Midbrain (tissue), 1 donor: ENCODE measurements at places on chromosomes 7 and 10.

DNA sequence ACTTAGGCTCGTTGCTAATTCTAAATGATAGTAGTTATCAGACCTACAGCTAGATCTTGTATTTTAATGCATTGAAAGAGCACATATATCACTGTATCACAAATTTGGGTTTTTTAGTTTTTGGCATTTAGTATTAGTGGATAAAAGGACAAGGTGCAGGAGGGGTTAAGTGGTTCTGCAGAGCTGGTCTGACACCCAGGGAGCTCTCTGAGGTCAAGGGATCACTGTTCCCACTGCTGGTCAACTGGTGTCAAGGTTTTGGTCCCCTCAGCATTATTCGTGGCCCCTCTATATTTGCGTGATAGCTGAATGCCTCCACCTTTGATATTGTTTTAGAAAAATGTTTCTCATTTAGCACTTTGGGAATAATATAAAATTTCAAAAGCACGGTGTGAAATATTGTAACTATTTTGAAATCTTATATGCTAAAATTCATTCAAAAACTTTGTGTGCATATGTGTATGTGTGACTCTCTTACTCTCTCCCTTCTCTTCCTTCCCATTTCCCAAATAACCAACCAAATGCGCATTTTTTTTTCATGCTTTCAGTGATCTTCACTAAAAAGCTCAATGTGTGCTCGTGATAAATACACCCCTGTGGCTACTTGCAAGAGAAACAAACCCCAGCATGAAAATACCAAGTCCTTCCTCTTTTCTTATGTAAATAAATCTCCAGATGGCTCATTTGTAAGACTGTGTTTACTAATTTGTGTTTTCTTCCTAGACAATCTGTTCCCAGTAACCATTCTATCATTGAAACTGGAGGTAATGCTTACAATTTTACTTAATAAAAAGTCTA, 309.2 kb downstream of the FGFR2 start:
- no peak for DNase-seq

DNA sequence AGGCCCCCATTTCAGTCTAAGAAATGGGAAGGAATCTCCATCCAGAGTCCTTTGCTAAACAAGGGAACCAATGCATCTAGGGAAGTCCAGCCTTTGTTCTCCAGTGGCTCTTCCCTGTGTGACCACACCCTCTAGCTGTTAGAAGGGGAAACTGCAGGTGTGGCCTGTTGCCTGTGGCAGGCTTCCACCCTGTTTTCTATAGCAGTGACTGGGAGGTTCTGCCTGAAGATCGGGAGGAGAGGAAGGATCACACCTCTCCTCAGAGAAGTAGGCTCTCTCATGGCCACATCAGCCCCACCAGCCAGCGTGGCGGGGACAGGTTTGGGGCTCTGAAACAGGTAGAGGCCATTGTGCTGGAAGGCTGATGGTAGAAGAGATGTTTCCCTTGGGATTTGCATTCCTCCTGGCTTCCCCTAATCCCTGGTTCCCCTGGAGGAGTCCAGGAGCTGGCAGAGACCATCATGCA, 47.7 kb upstream of the TRIM8 start:
- DNase-seq: peak; percentile 40

DNA sequence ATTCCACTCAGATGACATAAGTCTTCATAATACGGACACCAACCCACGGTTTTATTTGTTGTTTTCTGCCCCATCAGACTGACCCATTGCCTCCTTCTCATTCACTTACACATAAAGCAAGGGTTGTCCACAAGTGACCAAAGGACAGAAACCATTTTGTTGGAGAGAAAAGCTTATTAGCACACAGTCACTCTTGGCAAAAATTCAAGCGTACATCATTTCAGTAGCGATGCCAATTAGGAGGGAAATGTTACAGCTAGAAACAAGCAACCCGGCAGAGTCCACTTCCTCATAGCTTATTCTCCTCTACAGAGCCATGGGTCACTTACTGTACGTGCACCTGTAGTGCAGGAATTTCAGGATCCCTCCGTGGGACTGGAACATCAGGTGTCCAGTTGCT, 23.0 kb downstream of the ABLIM1 start:
- no peak for DNase-seq

GRCh38 chr7:29888006-29888405, 81.7 kb downstream of the WIPF3 start:
- DNase-seq: no peak

GRCh38 chr7:158567153-158567603, 20.4 kb downstream of the PTPRN2 start:
- DNase-seq: no peak

DNA sequence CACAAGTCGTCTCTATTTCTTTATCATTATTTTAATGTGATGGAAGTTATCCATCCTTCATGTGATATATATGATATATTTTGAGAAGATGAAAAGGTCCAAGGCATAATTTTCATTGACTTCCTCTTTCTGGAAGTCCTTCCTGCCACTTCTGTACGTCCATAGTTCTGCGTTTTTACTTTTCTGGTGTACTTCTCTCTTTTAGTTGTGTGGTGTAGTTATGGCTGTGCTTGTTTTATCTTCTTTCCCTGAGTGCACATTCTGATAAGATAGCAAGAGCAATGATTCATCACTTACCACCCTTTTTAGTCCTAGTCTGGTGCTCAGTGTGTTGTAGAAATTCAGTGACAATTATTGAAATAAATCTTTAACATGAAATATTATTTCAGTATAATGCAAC, 231.3 kb upstream of the FERD3L start:
- DNase-seq: no peak

- DNase-seq: no peak
Measured at GRCh38 chr7:7231000-7231399, 48.7 kb downstream of the C1GALT1 start.

DNA sequence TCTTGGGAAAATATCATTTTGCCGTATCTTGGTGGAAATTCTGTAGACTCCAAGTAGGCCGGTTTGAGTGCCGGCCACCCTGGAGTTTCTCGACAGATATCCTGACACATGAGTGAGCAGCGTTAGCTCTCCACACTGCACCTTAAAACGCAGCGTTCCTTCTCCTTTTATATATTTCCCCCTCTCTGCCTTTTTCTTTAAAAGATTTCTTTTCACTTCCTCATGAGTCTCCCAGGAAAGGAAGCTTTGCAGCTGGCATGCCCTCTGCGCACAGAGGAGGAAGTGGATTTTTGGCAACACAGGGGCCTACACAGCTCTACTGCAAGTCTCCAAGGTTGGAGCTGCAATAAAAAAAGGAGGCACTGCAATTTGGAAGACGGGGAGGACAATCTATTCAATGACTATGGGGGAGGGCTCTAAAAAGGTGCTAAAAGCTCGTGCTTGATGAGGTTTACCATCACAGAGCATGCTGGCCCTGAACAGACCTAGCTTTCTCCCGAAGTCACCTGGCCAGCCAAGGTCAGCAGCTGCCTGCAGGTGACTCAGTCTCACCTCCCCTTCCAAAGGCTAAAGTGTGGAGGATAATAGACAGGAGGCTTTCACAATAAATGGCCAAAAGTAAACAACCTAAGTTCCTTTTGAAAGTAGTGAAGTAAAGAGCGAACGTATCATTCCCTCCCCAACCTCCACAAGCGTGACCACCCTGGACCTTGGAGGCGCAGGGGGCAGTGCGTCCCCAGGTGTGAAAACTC, 252.8 kb downstream of the ZMYND11 start:
- peak; percentile 37 for DNase-seq

GRCh38 chr10:131822692-131823245, 78.0 kb upstream of the PPP2R2D start:
- no peak for DNase-seq

DNA sequence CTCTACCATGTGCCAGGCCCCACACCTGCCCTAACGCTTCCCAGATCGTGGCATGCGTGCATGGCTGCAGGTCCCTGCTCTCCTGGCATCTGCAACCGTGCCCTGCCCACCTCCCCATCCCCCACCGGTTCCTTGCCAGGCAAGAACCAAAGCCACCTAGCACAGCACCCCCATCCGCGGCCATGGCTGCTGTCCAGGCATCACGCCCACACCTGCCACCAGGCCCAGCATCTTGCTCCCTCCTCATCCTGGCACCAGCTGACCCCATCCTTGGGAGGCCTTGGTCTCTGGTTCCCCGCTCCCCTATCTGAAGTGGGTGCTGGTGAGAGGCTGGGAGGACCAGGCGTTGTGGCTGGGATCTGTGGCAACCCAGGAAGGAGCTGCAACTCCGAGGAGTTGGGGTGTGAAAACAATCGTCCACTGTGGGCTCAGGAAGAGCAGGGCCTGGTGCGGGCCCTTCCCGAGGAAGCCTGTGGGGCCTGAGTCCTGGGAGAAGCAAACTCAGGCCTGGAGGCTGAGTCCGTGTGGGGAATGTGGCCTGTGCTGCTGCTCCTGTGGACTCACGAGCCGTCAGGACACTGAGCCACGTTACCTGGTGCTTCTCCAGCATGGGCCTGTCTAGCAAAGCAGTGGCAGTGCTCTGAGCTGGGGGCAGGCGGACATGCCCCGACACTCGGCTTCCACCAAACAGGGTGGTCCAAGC, 417.1 kb downstream of the DNAJB6 start:
- no peak for DNase-seq

DNA sequence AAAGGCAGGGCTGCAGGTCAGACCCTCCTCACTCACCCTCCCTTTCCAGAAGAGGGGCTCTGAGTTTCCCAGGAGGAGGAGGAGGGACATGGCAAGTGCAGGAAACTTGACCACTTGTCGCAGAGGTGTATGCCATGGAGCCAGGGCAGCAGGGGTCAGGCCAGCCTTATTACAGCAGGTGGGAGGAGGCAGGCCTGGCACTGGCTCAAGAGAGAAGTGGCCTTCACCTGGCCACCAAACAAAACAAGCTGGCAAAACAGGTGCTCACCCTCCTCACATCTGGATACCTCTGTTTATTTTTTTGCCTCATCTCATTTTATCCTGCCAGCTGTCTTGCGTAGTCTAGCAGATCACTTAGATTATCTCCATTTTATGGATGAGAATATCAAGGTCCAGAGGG, 12.5 kb downstream of the COL13A1 start:
- no peak for DNase-seq

GRCh38 chr10:111222961-111223360, 146.1 kb downstream of the ADRA2A start:
- no peak for DNase-seq

DNA sequence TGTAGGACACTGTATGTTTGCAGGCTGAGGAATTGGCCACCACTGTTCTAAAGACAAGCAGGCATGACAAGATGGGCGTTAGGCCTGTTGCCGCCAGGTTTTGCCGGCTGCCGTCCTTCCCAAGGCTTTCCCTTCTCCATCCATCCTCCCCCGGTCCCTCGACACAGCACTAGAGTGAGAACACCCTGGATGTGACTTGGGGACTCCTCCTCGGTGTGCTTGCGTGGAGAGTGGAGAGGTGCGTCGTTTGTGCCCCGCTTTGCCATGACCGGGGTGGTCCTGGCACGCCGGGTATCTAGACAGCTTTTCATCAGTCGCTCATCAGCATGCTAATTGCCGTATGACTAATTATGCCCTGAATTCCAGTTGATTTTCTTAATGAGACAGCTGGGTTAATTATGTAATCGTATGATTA, 206.6 kb upstream of the SH2B2 start:
- no peak for DNase-seq

DNA sequence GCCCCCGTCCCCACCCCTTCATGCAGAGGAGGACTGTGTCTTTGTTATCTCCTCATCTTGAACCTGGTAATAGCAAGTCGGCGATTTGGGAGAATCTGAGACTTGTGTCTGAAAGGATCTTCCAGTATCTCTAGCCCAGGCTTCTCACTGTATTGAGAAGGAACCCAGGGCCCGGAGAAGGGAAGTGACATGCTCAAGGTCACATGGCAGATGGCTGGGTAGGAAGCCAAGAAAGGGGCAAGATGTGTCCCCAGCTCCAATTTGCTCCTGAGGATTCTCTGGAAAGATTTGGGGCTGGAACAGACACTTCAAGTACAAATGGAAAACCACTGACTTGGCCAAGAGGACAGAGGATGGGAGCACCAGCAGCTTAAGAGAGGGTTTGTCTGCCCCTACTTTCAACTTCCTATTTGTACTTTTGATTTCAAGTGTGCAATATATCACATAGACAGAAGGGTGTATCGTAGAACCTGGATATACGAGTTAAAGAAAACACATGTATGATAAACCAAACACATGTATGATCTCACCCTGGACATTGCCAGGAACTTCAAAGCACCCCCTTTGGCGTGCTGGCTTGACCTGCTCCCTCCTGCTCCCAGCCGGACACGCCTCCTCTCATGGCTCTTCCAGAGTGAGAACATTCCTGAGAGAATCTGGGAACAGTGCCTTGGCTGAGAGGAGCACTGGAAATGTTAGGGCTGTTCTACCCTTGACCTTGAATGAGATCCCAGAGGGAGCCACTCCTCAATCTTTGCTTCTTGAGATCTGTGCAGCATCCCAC, 79.7 kb downstream of the CDH23 start:
- no peak for DNase-seq

DNA sequence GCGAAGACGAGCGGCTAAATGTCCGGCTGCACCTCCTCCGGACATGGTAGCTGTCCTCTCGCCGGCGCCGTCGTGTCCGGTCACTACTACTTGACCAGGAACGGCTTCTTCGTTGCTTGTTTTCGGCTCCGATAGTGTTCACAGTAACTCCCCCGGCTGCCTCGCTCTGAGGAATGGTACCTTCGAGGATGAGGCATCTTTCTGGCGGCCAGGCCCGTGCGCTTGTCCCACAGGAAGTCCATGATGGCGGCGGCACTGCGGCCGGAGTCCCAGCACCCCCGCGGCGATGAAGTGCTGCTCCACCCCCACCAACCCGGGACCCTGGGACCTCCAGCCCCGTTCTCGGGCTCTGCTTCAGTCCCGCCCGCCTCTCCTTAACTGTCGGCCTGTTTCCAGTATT, 11.0 kb upstream of the CCDC126 start:
- no peak for DNase-seq

DNA sequence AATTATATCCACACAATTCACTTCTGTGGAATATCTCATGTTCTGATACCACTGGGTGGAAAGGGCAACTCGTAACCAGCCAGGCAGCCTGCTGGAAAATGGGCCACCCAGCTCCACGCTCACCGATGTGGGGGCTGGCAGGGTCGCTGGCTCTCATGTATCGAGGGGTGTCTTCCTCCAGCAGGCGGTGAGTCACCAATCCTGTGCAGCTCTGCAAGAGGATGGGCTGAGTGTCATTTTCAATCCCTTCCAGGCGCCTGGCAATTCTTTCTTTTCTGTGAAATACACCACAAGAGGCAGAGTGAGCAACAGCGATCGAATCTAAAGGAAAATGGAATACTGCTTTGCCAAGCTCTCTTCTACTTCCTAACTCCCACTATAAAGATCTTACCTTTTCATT, 80.1 kb downstream of the SVIL start:
- no peak for DNase-seq

DNA sequence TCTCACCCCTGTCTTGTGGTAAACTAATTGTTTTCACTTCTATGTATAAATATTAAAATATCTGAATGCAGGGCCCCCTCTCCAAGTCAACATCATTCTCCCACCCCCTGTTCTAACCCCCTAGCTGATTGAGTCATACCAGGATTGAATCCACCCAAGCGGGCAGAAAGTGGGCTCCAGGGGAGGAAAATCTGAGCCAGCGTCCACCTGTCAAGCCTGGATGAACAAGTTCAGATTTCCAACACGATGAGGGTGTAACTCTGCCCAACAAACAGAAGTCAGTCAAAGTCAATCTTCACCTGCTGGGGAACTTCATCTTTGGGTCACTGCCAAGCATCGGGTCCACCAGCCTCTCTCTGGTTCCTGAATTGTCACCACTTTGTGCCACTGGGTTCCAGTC, 162.9 kb upstream of the CELF2 start:
- DNase-seq: no peak
